Fibroblast of the aortic adventitia (primary cell): ENCODE measurements at places on chromosomes 7 and 10. TPM values are rescaled to one million over a fixed set of nuclear protein-coding genes. Genes with fewer than 3 reads are reported as not detected.

Gene GCK
- 0.36 TPM in 1 of 2 replicates, not detected in the other for total RNA-seq

Gene NEBL
- 0.09 and 4.3 TPM in 2 replicates for total RNA-seq

Gene NFE2L3
- 0.18 and 1.2 TPM in 2 replicates for total RNA-seq

Gene FAM20C
- 18.2 and 55.5 TPM in 2 replicates for total RNA-seq

Gene AKR1E2
- total RNA-seq = 1.3 and 4.6 TPM in 2 replicates

Gene SRRM3
- total RNA-seq = 0.18 and 1.3 TPM in 2 replicates

Gene TAS2R5
- total RNA-seq = 1.4 TPM in 1 of 2 replicates, not detected in the other

Gene ASZ1
- not detected in 2 replicates for total RNA-seq

Gene HKDC1
- 0.09 and 0.16 TPM in 2 replicates for total RNA-seq

Gene PON3
- 0.82 TPM in 1 of 2 replicates, not detected in the other for total RNA-seq
